Activated CD4-positive, alpha-beta T cell treated with anti-CD3 and anti-CD28 coated beads, Interleukin-2, amount 50 U/mL, for 1 hour (primary cell): ENCODE measurements at places on chromosomes 7 and 10.
A peak's percentile ranks its signal among the peaks of the same experiment; 100 is the strongest.

DNA sequence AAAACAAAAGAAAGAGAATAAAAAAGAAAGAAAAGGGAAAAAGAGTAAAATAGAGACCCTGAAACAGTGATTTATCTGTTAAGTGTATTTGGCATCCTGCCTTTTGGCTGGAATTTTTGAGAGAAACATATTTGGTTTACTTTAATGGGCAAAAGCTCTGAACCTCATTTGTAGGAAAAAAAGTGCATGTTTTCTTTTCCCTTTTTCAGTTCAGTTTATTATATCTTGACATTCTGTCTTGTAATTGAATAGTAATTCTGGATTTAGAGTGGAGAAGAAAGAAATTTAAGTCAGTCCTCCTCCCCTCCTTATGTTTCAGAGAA is 69.5 kb downstream of the ARID5B start:
- no peak for DNase-seq

- no peak for DNase-seq
These were observed 327.1 kb downstream of the PRPF18 start for GRCh38 chr10:13913897-13914296.

DNA sequence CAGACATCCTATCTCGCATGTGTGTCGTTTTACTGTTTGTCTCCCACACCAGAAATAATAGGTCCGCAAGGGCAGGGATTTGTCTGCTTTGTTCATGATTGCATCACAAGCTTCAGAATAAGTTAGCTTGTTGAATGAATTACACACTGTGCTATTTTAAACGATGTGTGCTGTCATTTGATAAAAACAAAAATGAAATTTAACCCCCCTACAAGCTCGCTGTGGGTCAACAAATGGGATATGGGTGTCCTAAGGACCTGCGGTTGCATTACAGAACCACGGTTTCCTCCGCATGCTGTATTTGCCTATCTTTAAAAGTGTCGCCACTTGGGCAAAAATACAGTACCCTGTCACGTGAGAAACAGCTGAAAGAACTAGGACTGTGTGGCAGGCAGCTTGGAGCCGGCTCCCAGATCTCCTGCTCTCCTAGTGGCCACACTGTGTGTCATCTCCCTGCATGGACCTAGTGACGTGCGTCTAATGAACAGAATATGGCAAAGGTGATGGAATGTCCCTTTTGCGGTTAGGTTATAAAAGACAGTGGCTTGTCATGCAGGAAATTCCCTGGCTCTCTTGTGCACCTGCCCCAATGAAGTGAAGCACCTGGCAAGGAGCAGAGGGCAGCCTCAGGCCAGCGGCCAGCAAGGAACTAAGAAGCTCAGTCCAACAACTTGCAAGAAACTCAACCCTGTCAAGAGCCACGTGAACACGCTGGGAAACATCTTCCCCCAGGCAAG is 32.9 kb upstream of the CRYGN start:
- no peak for DNase-seq

DNA sequence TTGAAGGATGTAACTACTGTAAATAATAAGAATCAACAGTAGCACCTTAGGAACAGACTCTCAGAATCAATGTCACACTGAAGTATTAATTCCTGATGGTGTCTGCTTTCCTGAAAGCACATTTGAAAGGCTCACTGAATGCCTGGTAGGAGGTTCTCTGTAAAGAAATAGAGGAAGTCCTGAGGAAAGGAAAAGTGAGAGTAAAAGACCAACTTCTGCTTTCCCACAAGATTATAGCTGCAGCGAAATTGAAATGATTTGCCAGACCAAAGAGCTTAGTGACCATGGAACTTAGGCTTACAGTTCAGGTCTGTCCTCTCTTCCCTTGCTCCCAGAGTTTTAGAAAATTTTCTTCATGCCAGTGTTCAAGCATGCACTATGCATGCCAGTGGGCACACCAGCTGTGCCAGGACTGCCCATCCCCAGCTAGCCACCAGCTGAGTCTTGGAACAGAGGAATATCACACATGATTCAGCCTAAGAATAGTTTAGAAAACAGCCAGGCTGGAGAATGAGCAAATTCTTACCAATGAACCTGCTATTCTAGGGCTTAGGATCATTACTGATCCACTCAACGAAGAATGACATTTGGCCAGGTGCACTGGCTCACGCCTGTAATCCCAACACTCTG is 123.2 kb downstream of the HERPUD2 start:
- no peak for DNase-seq

- no peak for DNase-seq
These were observed 38.0 kb downstream of the LHFPL3 start for GRCh38 chr7:104366390-104366789.

DNA sequence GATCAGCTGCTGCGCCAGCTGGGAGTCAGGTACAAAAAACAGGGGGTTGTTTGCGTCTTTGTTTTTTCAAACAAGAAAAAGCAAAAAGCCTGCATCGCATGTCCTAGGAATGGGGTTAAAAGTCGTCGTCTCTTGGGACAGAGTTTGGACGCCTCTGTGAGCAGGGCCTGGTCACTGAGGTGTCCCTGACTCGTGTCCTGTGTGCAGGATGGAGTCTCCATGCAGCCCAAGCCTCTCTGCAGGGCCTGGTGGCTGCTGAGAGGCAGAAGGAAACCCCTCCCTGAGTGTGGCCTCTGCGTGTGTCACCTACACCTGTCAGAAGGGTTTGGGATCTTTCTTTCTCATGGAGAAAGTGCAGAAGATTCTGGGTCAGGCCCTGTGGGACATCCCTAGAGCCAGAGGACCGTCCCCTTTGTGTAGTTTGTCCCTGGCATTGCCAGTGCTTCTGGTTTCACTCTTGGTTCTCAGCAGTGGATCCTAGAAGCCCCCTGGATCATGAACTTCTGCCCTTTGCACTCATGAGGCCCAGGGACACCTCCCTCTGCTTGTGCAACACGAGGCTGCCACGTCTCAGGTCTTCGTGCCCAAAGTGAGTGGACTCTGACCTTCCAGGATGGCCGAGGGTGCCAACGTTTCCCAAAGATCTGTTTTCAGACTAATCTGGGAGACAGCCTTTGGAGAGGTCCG is 75.0 kb downstream of the PRKAG2 start:
- DNase-seq: no peak

DNA sequence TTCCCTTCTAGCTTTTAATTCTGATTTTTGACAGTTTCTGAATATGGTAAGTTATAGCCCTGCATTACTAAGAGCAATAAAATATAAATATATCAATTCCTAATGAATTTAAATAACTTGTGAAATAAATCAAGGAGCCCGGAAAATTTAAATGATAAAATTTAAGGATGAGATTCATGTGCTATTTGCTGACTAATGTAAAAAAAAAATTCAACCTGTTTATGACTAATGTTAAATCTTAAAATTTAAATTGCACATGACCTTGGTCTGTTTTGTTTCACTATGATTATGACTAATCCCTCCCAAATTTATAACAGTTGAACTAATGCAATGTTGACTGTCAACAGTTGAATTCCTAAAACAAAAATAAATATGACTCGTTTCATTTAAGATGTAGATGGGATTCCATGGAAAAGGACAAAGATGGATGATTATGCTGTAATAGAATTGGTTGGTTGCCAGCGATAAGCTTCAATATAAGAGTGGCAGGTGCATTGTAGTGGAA is 419.9 kb downstream of the NRG3 start:
- DNase-seq: no peak

GRCh38 chr7:76261329-76261728 is 41.1 kb upstream of the HSPB1 start:
- DNase-seq: no peak

DNA sequence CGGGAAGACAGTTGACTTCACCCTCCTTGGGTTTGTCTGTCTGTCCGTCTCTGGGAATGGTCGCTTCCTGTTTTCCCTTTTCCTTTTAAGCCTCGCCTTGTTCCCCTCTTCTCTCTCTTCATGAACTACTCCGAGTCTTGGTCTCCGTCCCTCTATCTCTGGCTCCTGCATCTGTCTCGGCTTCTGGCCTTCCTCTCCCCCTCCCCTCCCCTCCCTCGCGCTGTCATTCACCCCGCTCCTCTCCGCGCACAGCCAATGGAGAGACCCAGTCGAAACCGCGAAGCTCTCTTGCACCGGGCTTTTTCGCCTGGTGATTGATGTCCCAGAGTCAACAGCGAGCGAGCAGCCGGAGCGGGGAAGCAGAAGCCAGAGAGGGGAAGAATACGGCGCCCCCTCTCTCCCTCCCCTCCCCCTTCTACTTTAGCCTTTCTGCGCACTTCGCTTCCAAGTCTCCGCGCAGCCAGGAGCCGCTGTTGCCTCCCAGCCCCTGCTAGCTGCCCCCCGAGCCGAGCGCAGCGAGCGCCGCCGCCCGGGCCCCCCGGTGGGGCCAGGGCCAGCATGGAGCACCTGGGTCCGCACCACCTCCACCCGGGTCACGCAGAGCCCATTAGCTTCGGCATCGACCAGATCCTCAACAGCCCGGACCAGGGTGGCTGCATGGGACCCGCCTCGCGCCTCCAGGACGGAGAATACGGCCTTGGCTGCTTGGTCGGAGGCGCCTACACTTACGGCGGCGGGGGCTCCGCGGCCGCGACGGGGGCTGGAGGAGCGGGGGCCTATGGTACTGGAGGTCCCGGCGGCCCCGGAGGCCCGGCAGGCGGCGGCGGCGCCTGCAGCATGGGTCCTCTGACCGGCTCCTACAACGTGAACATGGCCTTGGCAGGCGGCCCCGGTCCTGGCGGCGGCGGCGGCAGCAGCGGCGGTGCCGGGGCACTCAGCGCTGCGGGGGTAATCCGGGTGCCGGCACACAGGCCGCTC is at the start of gene TLX1:
TSS of gene TLX1 (plus strand) at position 317 of the 978 bp plus-strand sequence. CDS start at position 559, 242 bp downstream.
- no peak for DNase-seq

- no peak for DNase-seq
These were observed 90.8 kb downstream of the NRP1 start for GRCh38 chr10:33243703-33244102.

DNA sequence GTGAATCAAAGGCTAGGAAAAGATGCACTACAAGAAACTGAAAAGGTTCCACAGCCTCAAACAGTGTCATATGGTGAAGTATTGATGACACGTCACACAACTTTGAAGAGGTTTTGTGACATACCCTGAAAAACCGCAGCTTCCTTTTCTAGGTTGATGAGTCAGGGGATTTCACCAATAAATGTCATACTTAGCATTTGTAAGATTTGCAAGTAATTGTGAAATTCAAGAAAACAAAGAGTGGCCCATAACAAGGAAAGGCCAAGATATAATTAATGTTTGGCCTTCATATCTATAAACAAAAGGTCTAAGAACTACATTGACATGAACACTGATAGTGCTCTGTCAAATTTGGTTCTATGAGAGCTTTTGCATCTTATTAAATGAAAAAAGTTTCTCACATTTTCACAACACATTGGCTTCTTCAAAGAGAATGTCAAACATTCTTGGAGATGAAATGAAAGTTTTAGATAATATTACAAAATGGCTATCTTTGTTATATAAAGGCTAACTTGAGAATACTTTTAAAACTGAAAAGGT is 62.0 kb upstream of the NAMPT start:
- DNase-seq: peak; percentile 3

- no peak for DNase-seq
These were observed 14.7 kb upstream of the TMEM106B start for GRCh38 chr7:12196386-12196785.

DNA sequence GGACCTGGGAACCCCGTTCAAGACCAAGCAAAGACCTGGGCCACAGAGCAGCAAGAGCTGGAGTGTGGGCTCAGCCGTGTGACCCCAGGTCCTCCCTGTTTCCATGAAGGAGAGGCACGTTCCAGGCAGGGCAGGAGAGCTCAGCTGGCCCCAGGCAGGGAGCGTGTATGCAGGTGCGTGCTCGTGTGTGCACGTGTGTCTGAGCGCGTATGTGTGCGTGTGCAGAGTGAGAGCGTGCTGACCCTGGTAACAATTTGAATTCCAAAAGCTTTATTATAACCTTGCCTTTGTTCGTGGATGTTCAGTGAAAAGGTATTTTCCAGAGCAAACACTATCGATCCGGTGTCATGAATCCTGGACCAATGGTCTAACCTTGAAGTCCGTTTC is 54.6 kb downstream of the FOXL3 start:
- no peak for DNase-seq

DNA sequence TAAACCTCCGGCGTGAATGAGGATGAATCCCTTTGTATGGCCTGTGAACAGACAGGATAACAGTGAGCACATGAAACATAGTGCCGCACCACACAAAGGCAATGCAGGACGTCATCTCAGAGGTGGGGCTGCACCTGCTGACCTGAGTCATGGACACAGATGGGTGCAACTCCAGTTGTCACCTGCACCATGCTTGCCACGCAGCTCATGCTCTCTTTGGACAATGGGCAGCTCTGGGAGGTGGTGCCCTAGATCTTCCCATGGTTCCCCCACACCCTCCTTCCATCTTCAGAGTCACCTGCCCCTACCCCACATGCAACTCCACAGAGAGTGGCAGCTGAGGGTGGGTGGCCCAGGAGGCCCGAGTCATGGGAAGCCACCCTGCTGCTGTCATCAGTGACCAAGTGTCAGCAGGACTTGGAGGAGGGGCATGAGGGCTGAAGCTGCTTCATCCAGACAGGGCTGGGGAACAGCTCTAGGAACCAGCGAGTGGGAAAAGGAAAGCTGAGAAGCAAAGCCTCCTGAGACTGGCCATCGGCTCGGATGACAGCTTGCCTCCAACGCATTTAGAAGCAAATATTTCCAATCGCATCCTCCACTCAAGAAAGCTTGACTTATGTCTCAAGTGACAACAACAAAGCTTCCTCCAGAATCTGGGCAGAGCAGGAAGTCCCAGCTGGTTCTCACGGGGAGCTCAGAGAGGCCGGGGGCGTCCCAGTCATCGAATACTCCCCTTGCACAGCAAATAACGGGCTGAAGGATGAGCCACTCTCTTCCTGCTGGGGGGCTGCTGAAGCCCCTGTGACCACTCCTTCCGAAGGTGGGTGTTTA is 27.1 kb downstream of the VIPR2 start:
- no peak for DNase-seq

- DNase-seq: no peak
These were observed 73.1 kb upstream of the MET start for GRCh38 chr7:116598861-116599260.

- DNase-seq: no peak
These were observed 178.8 kb downstream of the NEURL1 start for GRCh38 chr10:103672345-103672744.

DNA sequence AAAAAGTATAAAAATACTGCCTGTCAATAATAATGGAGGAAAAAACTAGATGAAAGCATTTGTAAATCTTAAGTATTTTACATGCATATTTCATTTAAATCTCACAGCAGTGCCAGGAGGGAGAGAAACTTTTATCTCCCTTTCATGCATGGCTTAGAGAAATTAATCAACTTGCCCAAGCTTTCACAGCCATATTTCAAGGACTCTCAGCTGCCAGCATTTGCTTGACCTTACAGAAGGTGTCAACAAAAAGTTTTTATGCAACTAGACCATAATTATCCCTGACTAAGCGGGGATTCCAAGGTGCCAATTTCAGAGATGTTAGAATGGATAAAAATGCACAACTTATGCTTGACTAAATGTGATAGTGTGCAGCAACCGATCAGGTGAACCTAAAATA is 125.4 kb downstream of the ZFAND4 start:
- no peak for DNase-seq

- no peak for DNase-seq
These were observed 262.2 kb upstream of the SEMA3C start for GRCh38 chr7:81181066-81181465.

GRCh38 chr7:73586911-73587310 is 8.5 kb upstream of the TBL2 start:
- DNase-seq: no peak
